AG09319 (cell line): ENCODE measurements at places on chromosomes 3 and 15.

GRCh38 chr15:92326236-92326635 lies 67.4 kb upstream of the ST8SIA2 start:
- DNase-seq: no peak

DNA sequence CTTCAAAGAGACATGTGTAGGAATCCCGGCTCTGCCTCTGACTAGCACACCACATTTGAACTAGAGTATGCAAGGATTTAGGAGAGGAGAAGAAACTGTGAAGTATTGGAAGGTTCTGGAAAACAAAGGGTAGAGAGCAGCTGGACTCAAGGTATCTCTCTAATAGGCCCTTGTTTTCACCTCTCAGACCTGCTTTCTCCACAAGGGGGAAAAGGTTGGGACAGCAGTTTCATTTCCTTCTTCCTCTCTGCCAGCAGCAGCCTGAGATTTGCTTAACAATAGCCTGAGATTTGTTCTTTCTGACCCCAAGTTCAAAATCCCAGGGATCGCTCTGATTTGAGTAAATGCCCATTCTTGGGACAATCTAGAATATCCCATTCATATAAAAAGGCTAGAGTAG lies 430.6 kb upstream of the MCTP2 start:
- DNase-seq: no peak

DNA sequence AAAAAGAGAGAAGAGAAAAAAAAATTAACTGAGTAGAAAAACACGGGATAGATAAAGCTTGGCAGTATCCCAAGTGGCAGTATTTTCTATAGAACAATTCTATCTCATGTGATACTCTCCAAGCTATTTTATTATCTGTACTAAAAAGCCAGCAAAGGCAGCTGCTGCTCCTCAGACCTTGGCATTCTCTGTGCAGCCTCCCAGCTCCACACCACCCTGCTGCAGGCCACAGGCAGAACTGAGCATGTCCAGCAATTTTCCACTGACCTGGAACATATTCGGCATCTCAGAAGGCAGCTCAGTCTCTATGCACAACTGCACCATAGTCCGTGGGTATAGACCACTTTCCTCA lies 1161.4 kb downstream of the IGSF11 start:
- no peak for DNase-seq

GRCh38 chr3:183253528-183254486 lies 754 bp downstream of the B3GNT5 start:
- peak; percentile 7 for DNase-seq

- DNase-seq: no peak
These were observed 15.1 kb downstream of the XXYLT1 start for GRCh38 chr3:195255571-195256501.

DNA sequence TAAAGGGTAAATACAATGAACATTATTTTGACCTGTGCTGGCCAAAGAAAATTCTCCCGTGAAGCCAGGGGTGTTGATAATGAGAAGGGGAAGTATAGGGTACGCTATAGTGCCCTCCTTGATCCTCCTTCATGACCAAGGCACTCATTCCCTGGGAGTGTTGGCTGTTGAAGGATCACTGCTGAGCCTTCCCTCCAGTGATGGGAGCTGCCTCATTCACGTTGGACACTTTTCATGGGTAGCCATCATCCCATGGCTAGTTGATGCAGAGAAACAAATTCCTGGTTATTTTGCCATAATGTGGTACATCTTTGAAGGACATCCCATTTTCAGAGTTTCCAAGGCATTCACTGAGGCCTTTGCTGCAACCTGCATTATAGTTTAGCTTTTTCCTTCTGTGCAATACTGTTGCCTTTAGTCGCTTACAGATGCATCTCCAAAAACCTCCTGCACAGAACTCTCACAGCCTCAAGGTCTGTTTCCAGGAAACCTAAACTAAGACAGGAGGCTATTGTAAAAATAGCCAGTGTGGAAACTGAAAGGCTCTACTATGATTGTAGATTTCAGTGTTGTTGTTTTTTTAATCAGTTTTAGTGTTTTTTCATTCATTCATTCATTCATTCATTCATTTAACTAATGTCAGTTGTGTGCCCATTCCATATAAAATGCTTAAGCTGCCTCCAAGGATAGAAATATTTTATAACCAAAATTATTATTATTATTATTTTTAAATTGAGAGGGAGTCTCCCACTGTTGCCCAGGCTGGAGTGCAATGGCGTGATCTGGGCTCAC lies 40.8 kb downstream of the TGFBR2 start:
- no peak for DNase-seq

DNA sequence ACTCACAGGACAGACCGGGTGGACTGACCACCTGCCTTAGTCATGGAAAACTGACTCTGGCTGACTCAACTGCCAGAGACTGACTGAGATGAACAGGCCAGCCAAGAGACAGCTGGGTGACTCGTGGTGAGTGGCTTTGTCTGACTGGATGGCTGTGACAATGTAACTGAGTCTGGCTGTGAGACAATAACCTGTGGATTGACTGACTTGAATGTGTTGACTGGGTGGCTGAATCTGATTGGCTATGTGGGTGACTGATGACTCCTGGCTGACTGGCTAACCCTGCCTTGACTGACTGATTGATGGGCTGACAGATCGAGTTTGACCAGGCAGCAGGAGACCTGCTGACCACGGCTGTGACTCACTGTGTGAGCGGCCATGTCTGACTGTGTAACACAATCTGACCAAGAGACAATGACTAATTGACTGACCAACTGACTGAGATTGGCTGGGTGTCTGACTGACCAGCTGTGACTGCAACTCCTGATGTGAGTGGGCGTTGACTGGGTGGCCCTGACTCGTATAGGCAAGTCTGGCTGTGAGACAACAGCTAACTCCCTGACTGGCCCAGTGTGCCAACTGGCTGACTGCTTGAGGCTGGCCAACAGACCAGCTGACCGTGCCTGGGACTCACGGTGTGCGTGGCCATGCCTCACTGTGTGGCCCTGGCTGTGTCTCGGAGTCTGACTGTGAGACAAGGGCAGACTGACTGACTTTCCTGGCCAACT lies 509.1 kb downstream of the SHQ1 start:
- DNase-seq: peak; percentile 59

GRCh38 chr3:55692957-55693558 lies 206.0 kb upstream of the WNT5A start:
- DNase-seq: no peak

DNA sequence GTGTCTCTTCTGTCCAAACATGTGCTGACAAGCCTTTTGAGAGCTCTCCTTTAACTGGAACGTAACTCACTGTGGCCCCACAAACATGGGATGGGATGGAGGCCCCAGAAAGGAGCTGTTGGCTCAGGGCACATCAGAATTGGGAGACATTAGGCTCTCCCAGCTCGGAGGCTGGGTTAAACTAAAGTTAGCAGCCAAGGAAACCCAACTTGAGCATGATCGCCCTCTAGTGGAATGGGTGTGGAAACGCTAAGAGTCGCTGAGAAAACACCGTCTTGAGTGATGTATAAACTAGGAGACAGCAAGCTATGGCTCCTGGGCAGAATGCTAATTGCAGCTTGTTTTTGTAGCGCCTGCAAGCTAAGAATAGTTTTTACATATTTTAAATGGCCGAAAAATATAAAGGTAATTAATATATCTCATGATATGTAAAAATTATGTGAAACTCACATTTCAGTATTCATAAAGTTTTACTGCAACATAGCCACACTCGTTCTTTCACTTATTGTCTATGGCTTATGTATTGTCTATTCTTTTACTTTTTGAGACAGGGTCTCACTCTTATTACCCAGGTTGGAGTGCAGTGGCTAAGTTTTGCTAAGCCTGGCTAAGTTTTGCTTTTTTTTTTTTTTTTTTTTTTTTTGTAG lies 138.8 kb upstream of the HACD2 start:
- DNase-seq: no peak

DNA sequence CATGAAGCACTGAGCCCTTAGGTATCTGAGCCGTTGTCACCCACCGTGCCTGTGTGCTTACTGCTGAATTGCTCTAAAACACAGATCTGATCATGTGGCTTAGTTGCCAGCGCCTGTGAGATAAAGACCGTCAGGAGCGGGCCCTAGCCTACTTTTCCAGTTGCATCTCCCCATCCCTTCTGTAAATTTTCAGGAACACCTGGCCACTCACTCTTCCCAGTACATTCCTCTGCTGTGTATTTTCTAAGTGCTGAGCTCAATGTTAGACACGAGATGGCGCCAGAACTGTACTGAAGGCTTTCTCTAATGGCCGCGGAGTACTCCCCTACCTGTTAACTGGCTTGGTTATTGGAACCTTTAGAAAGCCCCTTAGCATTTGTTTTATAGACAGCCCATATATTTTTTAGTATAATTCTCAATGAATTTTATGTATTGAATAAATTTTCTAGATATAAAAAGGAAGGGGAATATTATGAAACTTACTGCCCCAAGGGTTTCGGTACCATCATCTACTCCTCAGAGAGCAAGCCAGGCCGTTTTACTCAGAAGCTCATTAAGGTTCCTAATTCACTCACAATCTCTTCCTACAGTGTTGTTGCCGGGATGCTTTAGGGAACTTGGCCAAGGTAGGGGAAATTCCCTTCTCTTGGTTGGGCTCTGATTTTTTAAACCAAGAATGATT lies 16.7 kb upstream of the WNT7A start:
- peak; percentile 27 for DNase-seq

DNA sequence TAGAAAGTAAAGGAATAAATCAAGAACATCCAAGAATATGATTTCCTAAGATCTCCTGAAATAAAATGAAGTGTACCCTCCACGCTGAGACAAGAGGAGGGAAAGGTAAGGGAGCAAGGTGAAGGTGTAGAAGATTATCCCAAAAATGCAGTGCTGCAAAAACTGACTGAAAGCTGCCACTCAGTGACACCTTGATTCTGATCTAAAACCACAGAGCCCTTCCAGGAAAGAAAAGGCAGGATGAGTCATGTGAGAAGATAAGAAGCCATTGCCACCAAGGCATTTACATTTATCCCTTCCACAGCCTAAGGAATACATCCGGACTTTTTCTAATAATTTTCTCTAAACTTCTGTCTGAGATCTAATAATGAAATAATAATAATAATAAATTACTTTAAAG lies 49.9 kb downstream of the IGSF11 start:
- no peak for DNase-seq

DNA sequence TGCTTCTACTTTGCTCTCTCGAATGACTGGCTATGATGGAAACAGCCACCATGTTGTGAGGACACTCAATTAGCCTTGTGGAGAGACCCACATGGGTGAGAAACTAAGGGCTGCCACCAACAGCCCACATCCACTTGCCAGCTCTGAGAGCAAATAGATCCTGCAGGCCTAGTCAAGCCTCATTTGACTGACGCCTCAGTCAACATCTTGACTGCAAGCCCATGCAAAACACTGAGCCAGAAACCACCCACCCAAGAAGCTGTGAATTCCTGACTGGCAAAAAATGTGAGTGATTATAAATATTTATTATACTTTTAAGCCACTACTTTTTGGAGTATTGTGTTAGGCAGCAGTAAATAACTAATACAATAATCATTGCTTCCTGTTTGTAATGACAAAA lies 58.4 kb downstream of the NOX5 start:
- no peak for DNase-seq

GRCh38 chr15:86973284-86973844 lies 893.7 kb downstream of the AGBL1 start:
- DNase-seq: no peak

DNA sequence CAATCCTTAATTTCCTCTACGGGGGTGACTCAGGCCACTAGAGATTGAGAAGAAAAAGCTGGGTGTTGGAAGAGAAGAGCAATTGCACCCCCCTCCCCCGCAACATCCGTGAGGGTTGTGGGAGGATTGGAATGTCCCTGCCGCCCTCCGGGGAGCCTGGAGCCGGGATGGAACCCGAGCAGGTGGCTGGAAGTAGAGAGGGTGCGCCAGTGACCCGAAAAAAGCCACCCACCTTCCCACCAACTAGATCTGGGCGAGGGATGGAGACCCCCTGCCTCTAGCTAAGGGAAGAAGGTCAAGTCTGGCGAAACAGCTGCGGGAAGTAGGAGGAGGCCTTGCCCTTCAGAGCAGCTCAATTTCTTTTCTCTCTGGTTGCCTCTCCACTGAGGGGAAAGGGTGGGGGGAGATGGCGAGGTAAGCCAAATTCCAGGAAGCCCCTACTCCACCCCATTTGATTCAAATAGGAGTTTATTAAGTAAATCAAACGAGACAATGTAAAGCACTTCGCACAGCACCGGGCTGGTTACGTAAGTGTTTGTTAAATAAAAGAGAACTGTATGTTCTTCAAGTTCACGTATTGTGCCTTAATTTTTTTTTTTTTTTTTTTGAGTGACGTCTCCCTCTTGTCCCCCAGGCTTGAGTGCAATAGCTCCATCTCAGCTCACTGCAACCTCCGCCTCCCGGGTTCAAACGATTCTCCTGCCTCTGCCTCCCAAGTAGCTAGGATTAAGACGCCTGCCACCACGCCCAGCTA lies 1.1 kb upstream of the WWTR1 start:
- DNase-seq: no peak

- DNase-seq: no peak
These were observed 18.2 kb downstream of the IDH2 start for GRCh38 chr15:90083954-90084607.

DNA sequence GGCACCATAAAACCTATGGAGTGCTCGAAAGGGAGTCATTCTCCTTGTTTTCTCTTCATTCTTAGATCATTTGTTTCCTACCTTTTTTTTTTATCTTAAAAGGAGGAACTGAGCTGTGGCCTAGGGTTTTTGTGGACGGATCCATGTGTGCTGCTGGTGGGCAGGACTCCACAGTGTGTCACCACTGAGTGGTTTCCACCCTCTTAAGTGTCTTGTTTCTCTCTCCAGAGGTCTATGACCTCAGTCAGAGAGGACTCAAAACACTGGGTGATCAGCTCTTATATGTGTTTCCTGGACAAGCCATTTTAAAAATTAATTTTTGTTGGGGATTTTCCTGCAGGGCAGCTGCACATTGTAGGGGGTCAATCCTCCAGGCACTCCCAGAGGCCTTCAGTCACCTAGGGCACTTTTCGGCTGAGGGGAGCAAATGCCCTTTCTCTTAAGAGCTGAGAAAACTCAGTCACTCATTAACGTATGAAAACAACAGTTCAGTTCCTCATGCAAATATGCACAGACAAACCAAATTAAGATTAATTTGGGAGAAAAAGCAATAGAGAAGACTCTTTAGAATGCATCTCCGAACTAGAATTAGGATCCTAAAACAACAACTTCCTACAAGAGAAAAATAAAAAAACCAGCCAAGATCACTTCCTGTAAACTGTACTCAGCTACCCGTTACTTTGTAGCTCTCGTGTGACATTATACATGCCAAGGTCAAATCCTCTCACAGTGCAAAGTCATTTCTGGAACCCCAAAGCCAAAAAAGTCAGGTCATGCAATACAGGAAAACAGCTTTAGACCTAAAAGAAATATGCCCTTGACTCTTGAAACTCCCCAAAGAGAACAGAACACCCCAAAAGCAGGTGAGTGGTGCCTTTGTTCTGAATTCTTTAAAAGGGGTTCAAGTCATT lies 27.6 kb upstream of the FAM3D start:
- DNase-seq: no peak
